ENCODE measurements at places on chromosomes 2 and 18.

DNA sequence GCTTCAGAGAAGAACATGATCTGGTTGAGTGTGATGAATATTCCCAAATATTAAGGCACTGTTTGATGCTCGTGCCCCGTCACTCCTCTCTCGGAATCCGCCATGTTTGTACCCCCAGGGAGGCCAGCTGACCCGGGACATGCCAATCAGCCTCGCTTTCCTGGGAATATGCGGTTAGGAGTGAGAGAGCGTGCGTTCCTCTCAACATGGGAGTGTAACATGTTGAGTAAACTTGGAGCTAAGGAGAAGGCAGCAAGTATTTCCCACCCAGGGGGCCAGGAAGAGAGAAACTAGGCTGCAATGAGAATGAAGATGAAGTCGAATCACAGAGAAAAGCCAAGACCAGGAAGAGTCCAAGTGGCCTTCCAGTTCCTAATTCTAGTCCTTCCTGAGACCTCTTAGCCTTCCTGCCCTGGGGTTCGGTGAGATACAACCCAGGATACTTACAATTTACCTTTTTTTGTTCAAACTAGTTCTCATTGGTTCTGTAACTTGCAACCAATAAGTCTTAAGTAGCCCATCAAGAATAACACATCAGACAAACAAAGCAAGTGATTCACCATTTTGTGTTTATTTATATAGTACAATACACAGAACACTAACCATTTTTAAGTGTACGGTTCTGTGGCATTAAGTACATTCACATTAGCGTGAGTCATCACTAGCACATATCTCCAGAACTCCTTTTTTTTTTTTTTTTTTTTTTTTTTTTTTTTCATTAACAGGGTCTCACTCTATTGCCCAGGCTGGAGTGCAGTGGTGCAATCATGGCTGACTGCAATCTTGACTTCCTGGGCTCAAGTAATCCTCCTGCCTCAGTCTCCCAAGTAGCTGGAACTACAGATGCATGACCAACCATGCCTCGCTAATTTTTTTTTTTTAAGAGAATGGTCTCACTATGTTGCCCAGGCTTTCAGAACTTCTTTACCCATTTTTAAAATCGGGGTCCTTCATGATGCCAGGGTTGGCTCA, 36.4 kb upstream of the SLC1A4 start:
- H3K36me3 ChIP-seq, result no peaks in the 10 kb centered on the region
- H3K4me1 ChIP-seq, result peaks cover 32% of the 10 kb centered on the region
- no peaks in the 10 kb centered on the region for H3K27me3 ChIP-seq
- DNase-seq, result no peak
- H3K4me3 ChIP-seq, result peak overlapping the region; percentile 5

GRCh38 chr2:71252862-71253261, 26.0 kb upstream of the PAIP2B start:
- H3K4me3 ChIP-seq, result no peak overlapping the region
- no peak overlapping the region for H3K27ac ChIP-seq
- H3K4me1 ChIP-seq, result no peaks in the 10 kb centered on the region
- no peak for DNase-seq

DNA sequence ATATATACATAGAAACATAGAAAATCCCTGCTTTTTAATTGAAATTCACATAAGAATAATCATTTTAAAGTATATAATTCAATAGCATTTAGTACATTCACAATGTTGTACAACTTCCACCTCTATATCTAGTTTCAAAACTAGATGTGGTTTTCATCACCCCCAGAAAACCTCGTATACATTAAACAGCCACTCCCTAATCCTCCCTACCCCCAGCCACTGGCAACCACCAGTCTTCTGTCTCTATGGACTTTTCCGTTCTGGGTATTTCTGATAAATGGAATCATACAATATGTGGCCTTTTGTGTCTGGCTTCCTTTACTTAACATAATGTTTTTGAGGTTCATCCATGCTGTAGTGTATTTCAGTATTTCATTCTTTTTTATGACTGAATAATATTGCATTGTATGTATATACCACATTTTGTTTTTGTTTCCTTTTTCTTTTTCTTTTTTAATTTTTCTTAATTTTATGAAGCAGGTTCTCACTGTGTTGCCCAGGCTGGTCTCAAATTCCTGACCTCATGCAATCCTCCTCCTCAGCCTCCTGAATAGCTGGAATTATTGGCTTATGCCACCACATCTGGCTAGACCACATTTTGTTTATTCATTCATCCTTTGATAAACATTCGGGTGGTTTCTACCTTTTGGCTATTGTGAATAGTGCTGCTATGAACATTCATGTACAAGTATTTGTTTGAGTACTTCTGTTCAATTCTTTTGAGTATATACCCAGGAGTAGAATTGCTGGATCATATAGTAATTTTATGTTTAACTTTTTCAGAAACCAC, 50.6 kb upstream of the RNF152 start:
- no peak for DNase-seq
- no peaks in the 10 kb centered on the region for H3K27me3 ChIP-seq
- no peaks in the 10 kb centered on the region for H3K36me3 ChIP-seq
- no peak overlapping the region for H3K4me3 ChIP-seq

GRCh38 chr2:71340176-71340575, 8.6 kb downstream of the ZNF638 start:
- no peaks in the 10 kb centered on the region for H3K4me1 ChIP-seq
- DNase-seq, result no peak
- H3K4me3 ChIP-seq, result no peak overlapping the region

DNA sequence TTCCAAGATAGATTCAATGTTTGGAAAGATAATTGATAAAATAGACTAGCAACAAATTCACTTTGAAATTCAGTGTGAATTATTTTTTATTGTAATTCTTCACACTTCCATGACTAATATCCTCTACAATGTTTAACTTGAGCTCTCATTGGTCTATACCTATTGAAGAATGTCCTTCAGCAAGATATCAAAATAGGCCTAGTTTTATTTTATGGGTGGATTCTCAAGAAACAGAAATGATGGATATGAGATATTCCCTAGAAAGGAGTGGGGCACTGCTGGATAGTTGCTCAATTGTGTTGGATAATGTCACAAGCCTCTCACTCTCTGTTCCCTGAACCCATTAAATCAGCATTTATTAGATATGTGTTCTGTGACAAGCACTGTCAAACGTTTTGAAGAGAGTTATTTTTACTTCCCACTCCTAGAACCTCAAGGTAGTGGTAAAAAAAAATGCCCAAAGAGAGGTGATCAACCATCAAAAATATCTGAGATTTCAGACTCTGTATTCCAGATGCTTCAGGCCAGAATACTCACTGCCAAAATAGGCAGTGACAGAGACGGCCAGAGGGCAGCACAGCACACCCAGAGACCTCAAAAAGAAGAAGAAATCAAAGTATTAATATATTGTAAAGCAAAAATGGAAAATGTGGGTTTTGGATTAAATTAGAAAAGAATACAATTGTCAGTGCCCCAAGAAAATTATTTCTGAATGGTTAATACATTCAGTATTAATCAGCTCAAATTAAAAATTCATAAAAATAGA, 87.5 kb downstream of the TRIB2 start:
- DNase-seq, result no peak
- no peak overlapping the region for H3K4me3 ChIP-seq
- H3K27ac ChIP-seq, result no peak overlapping the region
- no peaks in the 10 kb centered on the region for H3K27me3 ChIP-seq
- H3K4me1 ChIP-seq, result no peaks in the 10 kb centered on the region

GRCh38 chr2:119836455-119837142, 76.9 kb downstream of the PTPN4 start:
- H3K36me3 ChIP-seq, result no peaks in the 10 kb centered on the region
- H3K4me1 ChIP-seq, result peaks cover 19% of the 10 kb centered on the region
- no peak for DNase-seq
- no peak overlapping the region for H3K4me3 ChIP-seq
- H3K27me3 ChIP-seq, result no peaks in the 10 kb centered on the region

DNA sequence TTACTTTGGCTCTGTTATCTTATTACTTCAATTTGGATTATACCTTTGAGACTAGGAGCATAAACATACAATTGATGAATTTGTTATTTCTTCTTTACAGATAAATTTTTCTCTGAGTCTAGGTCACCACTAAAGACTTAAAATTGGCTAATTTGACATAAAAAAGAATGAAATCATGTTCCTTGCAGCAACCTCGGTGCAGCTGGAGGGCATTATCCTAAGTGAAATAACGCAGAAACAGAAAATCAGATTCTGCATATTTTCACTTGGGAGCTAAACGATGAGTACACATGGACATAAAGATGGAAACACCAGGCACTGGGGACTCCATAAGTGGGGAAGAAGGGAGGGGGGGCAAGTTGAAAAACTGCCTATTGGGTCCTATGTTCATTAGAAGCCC, 172.8 kb upstream of the SESTD1 start:
- no peaks in the 10 kb centered on the region for H3K27me3 ChIP-seq
- no peaks in the 10 kb centered on the region for H3K4me1 ChIP-seq
- no peak overlapping the region for H3K27ac ChIP-seq
- H3K36me3 ChIP-seq, result no peaks in the 10 kb centered on the region
- H3K4me3 ChIP-seq, result no peak overlapping the region

DNA sequence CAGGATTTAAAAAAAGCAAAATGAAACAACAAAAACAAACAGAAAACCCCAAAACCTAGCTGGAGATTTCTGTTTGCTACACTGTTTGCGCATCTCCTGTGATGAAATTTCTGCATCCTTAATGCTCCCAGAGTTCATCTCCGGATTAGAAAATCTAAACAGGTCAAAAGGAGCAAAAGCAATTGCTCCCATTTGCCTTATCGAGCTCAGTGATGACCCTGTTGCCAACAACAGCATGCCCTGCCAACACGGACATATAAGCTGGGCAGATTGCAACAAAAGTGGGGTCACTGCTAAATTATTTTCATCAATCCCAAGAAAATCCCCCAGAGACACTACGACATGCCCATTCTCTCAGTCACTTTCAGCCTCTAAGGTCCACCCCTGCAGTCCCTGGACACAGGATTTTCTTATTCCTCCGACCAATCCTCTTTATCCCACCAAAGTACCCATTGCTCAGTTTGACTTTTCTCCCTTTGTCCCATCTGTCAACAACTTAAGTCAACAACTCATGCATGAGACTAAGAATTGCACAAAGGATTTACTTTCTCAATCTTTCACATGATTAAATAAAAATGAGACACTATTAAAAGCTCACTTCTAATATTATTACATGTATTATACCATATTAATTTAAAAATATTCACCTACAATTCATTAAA, 67.8 kb downstream of the ABCG8 start:
- no peak overlapping the region for H3K27ac ChIP-seq
- no peaks in the 10 kb centered on the region for H3K27me3 ChIP-seq
- no peaks in the 10 kb centered on the region for H3K4me1 ChIP-seq

- H3K27me3 ChIP-seq, result no peaks in the 10 kb centered on the region
- peaks cover 4% of the 10 kb centered on the region for H3K36me3 ChIP-seq
- H3K4me1 ChIP-seq, result peaks cover 41% of the 10 kb centered on the region
Measured at GRCh38 chr18:79962835-79963657, 1.4 kb upstream of the HSBP1L1 start.

GRCh38 chr2:25151718-25152117, 16.7 kb downstream of the POMC start:
- H3K4me3 ChIP-seq, result no peak overlapping the region
- DNase-seq, result no peak
- H3K27me3 ChIP-seq, result no peaks in the 10 kb centered on the region
- H3K4me1 ChIP-seq, result no peaks in the 10 kb centered on the region
- H3K27ac ChIP-seq, result no peak overlapping the region

GRCh38 chr2:233094614-233095013, 34.5 kb downstream of the INPP5D start:
- no peak overlapping the region for H3K27ac ChIP-seq
- H3K36me3 ChIP-seq, result no peaks in the 10 kb centered on the region
- no peaks in the 10 kb centered on the region for H3K4me1 ChIP-seq
- H3K4me3 ChIP-seq, result no peak overlapping the region
- peaks cover 2% of the 10 kb centered on the region for H3K27me3 ChIP-seq
- no peak for DNase-seq

DNA sequence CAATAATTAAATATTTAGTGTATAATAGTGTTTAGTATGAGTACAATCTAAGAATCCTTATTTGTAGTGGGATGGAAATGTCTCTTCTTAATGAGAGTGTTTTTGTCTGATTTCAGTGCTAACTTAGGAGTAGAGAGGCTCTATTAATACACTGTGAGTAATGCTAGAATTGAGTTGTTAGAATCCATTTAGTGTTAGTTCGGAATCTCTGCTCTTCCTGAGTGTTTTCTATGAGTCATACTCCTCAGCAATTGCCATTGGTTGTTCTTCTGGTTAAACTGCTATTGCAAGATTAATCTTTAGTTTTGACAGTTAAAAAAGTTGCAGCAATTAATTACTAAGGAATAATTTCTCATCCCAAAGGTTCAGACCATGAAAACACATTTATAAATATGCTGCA, 828.6 kb upstream of the POU3F3 start:
- no peaks in the 10 kb centered on the region for H3K27me3 ChIP-seq
- no peak overlapping the region for H3K4me3 ChIP-seq
- no peak for DNase-seq
- H3K36me3 ChIP-seq, result no peaks in the 10 kb centered on the region
- no peaks in the 10 kb centered on the region for H3K4me1 ChIP-seq
- H3K27ac ChIP-seq, result no peak overlapping the region

DNA sequence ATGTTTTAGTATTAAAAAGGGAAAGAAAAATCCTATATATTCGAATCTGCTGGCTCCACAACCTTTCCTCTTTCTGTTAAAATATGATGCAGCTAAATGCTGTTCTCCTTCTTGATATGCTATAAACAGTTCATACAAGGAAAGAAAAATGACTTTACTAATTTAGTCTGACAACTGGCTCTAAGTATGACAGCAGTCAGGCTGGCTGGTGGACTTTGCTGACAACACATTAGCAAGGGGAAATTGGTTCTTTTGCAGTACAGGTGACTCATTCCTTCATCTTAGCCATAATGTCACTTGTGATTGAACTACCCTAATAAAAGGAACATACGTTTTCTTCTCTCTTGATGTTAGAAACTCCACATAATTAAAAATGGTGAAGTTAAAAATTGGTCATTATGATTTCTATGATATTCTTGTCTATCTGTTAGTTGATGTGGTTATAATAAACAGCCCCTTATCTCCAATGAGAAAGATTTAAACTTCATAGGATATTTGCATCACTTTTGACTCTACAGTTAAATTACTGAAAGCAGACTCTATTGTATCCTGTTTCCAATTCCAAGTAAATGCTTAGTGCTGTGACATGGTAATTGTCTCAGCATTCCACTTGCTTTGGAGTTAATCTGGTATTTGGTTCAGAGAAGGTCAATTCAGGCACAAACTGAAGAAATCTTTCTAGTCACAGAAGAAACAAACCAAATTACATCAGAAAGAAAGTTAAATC, 315.3 kb upstream of the GULP1 start:
- no peak overlapping the region for H3K27ac ChIP-seq
- no peaks in the 10 kb centered on the region for H3K4me1 ChIP-seq
- no peak overlapping the region for H3K4me3 ChIP-seq
- no peaks in the 10 kb centered on the region for H3K27me3 ChIP-seq
- H3K36me3 ChIP-seq, result no peaks in the 10 kb centered on the region

GRCh38 chr18:22005191-22005841, 164.1 kb upstream of the GATA6 start:
- no peaks in the 10 kb centered on the region for H3K36me3 ChIP-seq
- no peaks in the 10 kb centered on the region for H3K4me1 ChIP-seq
- DNase-seq, result no peak
- no peaks in the 10 kb centered on the region for H3K27me3 ChIP-seq

GRCh38 chr2:69501301-69501700, 64.1 kb upstream of the NFU1 start:
- H3K27me3 ChIP-seq, result no peaks in the 10 kb centered on the region
- no peak for DNase-seq
- H3K36me3 ChIP-seq, result peaks cover 6% of the 10 kb centered on the region
- H3K27ac ChIP-seq, result no peak overlapping the region

GRCh38 chr2:170088776-170089175, 89.2 kb upstream of the MYO3B start:
- DNase-seq, result no peak
- H3K36me3 ChIP-seq, result no peaks in the 10 kb centered on the region
- H3K4me3 ChIP-seq, result no peak overlapping the region
- H3K4me1 ChIP-seq, result no peaks in the 10 kb centered on the region

All from keratinocyte (primary cell).